ENCODE measurements at places on chromosomes 7 and 10.

DNA sequence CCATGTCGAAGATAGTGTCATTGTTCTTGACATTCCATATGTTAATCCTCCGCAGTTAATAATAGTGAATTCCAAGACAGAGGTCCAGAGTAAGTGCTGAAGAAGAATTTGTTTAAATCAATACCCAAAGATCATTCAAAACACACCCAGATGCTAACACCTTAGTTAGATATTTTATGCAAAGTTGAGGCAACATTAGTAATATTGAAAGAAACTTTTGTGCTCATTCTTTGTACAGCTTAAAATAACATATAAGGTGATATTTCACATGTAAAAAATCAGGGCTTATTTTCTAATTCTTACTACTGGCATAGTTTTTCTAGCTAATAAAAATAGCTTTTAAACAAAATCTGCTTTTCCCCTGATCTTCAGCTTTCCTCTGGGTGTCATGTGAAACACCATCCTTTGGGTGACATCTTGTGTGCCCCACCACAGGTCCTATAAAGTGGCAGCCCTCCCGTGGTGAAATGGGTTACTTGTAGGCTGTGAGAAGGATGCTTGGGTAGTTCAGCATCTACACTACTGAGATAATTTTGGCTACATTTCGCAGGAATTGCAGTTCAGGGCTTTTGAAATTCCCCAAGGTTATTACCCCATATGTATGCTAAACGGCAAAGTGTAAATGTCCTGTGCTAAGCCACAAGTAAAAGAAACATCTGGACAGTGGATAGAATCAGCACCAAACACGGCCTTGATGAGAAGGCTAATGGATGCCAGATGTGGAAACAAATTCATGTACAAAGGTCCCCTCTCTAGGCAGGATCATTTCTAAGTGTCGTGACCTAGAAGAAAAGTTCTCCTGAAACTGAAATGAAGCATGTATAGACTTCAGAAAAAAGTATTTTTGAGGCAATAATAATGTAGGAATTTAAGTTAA is 105.4 kb downstream of the GRM3 start:
- DNase-seq, result peak; percentile 4

GRCh38 chr7:77537136-77537777 is at the start of gene PTPN12:
Gene PTPN12, plus strand, starts transcription at chr7:77537295. Its CDS starts 252 bp downstream, at chr7:77537547.
- DNase-seq, result peak; percentile 88

DNA sequence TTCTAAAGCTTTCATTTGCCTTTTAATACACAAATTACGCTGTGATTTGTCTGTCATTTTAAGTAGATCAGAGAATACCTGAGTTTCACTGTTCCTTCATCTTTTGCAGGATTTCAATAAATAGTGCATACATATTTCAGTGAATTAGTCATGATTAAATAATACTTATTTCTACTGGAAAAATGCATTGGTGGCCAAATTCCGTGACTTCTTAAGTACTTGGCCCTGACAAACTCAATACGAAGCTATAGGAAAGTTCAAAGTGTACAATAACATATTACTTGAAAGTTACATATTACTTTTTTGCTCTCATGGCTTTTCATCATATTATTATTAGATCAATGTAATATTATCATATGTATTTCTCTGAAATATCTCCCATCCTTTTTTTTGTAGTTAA is 16.1 kb upstream of the PLXDC2 start:
- no peak for DNase-seq

DNA sequence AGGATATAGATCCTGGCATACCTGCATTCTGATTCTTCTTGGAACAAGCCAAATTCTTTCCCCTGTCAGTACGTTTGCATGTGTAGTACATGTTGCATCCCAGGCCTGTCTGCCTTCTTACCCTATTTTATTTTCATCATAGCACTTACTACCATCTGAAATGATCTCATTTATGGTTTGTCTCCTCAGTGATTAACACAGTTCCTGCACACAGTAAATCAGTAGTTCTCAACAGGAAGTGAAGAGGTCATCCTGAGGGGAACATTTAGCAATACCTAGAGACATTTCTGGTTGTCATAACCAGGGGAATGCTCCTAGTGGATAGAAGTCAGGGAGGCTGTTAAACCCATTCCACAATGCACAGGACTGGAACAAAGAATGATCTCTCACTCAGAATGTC is 38.2 kb upstream of the SLC26A4 start:
- peak; percentile 25 for DNase-seq

GRCh38 chr10:106557951-106558733 is 606.4 kb downstream of the SORCS1 start:
- DNase-seq, result no peak

Measured in RPMI7951 (cell line).